T-cell (primary cell): ENCODE measurements at places on chromosomes 4 and X. TPM values are rescaled to one million over a fixed set of nuclear protein-coding genes. Genes with fewer than 3 reads are reported as not detected.

GRCh38 chr4:5374592-5374991 lies 323.3 kb downstream of the STK32B start:
- no peak for DNase-seq

- DNase-seq, result no peak
These were observed 226.5 kb downstream of the FBXW7 start for GRCh38 chr4:152309418-152309817.

The EVC2 gene
- total RNA-seq, result 1.1 TPM

The TLR3 gene
- 2.9 TPM for total RNA-seq

The TENM3 gene
- 0.44 TPM for total RNA-seq

DNA sequence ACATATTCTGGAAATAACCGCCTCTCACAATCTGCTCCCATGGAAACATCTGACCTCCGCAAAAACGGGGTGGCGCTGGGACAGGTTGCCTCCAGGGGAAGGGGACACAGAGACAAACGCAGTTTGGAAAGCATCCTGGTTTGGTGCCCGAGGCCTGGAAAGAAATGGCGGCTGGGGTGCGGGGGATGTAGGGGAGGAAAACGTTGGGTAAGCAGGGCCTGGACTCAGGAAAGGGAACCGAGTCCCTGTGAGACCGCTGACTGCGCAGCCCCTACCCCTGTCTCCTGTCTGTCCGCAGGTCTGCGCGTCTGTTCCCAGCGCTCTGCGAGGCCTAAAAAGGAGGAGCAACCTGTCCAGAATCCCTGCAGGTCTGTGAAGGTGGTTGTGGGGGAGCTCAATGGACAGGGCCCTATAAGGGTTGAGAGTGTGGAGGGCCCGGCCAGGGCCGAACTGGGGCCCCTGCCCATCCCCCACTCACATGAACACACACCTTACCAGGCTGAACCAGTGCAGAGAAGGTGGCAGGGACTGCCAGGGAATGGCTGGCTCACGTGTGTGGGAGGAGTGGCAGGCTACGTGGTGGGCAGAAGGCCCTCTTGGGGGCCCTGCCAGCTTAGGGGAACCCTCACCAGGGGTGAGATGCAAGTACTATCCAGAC lies 672 bp downstream of the TCEAL3 start:
- DNase-seq, result no peak

The PARM1 gene
- 0.25 TPM for total RNA-seq
